CD4-positive, alpha-beta T cell (primary cell): ENCODE measurements at places on chromosomes 7 and 10. TPM values are rescaled to one million over a fixed set of nuclear protein-coding genes. Genes with fewer than 3 reads are reported as not detected.

AGBL3 gene
- 2.5 TPM for total RNA-seq

TDRD1 gene
- total RNA-seq = not detected

KIF11 gene
- total RNA-seq = 0.47 TPM

MRLN gene
- not detected for total RNA-seq

DNA sequence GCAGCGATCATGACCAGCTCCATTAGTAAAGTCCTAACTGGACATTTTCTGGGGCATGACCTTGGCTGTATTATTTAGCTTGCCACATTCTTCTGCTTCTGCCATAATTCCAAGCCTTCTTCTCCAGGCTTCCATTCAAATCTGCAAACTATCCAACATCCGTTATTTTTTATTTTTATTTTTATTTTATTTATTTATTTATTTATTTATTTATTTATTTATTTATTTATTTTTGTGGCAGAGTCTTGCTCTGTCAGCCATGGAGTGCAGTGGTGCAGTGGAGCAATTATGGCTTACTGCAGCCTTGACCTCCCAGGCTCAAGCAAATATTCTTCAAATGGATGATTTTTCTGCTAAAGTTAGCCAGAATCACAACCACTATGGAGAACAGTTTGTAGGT, 187.2 kb upstream of the CDK1 start:
- no peak for DNase-seq
- peaks cover 5% of the 10 kb centered on the region for H3K36me3 ChIP-seq
- no peak overlapping the region for H3K27ac ChIP-seq
- H3K27me3 ChIP-seq = no peaks in the 10 kb centered on the region
